HL-60 (cell line): ENCODE measurements at places on chromosomes 7 and 10.

DNA sequence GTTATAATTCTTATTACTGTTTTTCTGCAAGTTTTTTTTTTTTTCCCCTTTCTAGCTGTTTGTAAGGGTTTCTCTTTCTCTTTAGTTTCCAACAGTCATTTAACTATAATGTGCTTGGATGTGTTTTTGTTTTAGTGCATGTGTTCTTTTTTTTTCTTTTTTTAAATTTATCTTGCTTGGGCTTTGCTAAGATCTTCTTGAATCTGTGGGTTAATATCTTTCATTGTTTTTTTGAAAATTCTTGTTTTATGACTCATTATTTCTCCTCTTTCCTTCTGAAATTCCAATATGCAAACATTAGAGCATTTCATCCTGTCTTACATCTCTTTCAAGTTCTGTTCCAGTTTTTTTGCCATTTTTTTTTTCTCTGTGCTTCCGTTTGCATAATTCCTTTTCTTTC is 5.7 kb upstream of the HK1 start:
- no peak for DNase-seq

DNA sequence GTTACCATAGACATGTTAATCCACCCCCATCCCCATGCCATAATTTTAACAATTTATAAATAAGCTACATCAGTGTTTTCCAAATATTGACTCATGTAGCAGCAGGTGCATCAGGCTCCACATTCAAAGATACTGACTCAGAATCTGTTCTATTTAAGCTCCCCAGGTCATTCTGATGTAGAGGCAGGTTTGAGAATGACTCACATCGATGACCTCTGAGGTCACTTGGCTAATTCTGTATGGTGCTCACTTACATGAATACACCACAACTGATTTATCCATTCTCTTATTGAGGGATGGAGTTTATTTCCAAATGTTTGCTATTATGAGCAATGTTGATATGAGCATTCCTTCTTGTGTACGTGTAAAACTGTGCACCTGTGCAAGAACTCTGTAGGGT is 1159.0 kb downstream of the TYW1 start:
- DNase-seq: no peak

DNA sequence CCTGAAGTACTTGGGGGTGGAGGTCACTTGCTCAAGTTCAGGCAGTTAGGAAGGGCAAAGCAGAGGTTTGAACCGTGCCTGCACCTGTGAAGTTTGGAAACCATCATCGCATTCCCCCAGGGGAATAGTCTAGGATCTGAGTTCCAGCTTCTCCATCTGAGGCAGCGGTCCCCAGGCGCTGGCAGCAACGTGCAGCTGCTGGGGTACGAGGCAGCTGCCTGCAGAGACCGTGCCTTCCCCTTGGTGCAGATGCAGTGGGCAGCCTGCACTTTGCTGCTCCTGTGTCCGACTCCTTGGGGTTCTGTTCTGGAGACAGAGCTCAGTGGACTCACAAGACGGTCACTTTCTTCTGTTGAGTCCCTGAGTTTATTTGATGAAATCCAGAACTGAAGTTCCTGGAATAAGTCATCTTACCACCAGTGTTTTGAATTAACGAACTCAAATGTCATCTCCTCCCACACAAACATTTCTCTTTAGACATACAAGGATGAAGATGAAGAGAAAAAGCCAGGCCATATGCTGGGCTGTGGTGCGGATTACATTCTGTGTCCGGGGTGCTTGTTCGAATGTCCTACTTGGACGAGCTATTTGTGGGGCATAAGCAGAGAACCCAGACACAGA is 19.9 kb upstream of the GIMAP8 start:
- no peak for DNase-seq

GRCh38 chr7:5500056-5500776 is 76.6 kb upstream of the TNRC18 start:
- no peak for DNase-seq

GRCh38 chr10:89327803-89328441 is at the start of gene IFIT3:
Gene IFIT3 (plus strand): TSS chr10:89327997. CDS start chr10:89328074, 77 bp downstream.
- DNase-seq: peak; percentile 29

GRCh38 chr7:81285142-81285871 is 366.5 kb upstream of the SEMA3C start:
- DNase-seq: no peak

- DNase-seq: no peak
These were observed 5.5 kb upstream of the LRGUK start for GRCh38 chr7:134121632-134122139.

DNA sequence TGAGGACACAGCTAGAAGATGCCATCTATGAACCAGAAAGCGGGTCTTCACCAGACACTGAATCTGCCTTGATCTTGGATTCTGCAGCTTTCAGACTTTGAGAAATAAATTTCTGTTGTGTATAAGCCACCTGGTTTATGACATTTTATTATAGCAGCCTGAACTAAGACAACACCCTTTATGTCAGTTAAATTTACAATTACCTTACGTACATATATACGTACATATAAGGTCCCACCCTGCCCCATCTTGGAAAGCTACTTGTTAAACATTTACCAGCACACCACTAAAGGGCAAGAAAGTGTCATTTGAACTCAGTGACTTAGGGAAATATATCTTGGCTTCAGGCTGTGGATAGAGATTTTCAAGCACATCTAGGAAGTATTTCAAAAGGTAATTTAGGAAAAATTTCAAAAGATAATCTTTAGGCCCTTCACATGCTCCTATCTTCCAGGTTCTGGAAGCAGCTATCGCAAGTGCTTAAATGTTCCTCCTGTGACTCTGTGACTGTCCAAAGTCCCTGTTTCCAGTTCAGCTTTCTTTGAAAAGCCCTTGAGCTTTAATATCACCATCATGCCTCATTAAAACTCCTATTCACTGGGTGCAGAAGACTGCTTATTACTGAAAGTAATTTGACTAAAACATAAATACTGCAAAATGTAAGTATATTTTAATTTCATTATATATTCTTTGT is 9.6 kb upstream of the SRI start:
- DNase-seq: no peak

DNA sequence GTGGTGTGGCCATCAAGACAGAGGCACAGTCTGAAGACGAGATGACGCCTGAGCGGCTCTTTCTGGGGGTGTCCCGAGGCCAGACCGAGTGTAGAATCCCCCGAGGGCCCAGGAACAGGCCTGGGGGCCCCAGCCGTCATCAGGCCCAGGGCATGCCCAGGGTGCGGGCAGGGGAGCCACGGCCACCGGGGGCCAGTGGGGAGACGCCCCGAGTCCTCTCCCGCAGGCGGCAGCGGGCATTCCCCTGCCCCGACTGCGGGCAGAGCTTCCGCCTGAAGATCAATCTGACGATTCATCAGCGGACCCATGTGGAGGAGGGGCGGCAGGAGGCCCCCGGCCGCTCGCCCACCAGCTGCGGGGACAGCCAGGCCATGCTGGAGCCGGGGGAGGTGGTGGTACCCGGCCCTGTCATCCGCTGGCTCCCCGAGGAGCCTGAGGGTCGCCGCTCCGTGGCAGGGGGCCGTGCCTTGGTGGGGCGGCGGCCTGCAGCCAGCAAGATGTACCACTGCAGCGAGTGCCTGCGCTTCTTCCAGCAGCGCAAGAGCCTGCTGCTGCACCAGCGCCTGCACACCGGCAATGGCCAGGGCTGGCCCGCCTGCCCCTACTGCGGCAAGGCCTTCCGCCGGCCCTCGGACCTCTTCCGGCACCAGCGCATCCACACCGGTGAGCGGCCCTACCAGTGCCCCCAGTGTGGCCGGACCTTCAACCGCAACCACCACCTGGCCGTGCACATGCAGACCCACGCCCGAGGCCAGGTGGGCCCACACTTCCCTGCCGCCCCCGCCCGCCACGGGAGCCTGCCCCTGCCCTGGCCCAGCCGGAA is 19.7 kb downstream of the ZNF783 start:
- DNase-seq: no peak

DNA sequence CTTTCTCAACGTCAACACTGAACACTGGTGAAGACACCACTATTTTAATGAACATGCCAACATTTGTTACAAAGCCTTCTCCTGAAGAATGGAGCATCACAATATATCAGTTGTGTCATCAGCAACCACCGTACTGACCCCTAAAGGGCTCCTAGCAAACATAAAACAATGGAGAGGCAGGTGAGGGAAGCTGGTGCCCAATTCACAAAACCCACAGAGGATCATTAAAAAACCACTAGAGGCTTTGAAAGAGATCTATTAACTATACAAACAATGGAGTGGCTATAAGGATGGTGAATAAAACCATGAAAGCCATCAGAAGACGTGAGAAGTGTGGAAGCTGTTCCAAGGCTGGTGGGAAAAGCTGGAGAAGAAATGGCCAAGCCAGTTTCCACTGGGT is 150.8 kb downstream of the FAM107B start:
- DNase-seq: no peak

DNA sequence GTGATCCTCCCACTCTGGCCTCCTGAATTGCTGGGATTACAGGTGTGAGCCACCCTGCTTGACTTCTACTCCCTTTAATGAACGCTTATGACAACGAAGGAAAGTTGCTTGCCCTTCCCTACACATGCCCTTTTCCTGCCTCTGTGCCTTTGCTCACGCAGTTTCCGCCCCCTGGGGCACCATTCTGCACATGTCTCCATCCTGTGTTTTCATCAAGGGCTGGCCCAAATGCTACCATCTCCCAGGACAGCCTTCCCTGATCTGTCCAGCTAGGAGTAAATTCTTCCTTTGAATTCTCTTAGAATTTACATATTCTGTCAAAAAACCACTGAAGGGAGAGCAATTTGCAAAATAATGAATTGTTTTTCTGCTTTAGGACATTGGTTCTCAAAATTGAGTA is 50.0 kb upstream of the KMT2C start:
- DNase-seq: no peak

DNA sequence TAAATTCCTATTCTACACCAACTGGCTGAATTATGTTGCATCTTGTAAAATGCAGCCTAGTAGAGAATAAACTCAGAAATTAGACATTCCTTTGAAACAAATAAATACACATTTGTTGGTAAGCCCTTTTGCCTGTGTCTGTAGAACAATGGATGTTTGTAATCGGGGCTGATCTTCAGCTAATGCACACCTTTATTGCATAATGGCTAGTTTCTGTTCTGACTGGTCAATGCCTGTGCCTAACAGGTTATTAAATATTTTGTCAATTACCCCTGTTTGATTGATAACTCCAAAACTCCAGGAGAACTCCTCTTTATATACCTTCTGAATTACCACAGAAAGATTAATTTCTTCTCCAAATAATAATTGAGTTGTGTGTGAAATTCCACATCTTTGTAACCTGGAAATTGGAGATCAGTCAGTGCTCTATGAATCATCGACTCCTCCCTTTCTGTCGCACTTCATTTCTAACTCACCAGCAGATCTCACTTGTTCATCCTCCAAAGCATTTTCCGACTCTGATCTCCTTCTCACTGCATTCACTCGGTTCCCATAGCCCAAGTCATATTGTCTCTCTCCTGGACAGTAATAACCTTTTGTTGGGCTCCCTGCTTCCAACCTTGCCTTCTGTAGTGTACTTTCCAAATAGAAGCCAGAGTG is 196.0 kb upstream of the FZD1 start:
- DNase-seq: no peak

DNA sequence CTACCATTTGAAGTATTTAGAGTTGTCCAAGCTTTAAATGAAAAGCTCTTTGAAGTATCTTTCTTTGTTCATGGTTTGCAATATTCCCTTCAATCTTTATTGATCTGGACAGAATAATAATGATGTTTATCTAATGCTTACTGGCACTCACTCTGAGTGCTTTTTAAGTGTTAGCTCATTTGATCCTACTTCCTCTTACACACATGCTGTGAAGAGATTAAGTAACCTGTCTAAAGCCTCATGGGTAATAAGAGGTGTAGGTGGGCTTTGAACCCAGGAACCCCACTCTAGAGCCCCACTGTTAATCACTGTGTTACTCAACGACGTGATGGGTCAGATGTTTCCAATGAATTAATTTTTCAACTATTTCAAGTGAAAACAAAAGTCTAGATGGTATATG is 31.1 kb upstream of the ADD3 start:
- DNase-seq: no peak

DNA sequence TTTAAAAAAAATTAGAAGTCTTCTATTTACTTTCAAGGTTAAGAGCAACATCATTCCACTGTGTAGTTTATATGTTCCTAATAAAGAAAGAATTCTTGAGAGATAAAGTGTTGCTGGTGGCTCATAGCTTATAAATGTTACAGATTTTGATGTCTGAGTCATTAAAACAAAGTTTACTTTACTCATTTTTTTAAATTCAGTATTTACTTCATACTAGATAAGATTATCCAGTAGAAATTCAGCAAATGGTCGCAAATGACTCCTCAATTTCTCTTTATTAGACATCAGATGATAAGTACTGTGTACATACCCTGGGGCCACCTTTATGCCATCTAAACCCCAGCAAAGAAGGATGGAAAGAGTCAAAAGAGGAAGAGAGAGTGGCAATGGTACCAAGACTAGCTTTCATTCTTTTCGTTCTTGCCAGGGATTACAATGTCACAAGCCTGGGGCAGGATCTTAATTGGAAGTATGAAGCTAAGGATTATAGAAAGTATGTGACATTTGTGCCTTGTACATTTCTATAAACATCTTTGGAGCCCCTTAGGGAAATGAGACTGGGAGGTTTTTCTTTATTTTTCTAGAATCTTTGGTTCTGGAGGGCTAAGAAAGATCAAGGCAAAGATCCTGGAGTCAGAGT is 206.1 kb downstream of the CHRM2 start:
- no peak for DNase-seq

GRCh38 chr10:132413226-132414205 is 16.5 kb downstream of the PWWP2B start:
- no peak for DNase-seq

DNA sequence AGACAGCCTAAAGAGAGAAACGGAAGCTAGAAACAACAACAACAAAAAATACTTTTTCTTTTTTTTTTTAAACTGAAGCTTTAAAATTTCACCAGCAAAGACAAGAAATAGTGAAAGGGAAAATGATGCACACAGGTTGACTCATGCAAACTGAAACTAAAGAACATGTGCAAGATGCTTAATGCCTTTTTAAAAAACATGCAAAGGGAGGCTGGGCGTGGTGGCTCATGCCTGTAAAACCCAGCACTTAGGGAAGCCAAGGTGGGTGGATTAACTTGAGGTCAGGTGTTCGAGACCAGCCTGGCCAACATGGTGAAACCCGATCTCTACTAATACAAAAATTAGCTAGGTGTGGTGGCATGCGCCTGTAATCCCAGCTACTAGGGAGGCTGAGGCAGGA is 15.1 kb upstream of the CUBN start:
- DNase-seq: no peak

GRCh38 chr7:30844483-30844874 is 67.2 kb upstream of the AQP1 start:
- no peak for DNase-seq

- DNase-seq: no peak
These were observed 53.3 kb upstream of the ASAH2 start for GRCh38 chr10:50304660-50305059.

GRCh38 chr10:111756217-111757061 is 427.1 kb downstream of the GPAM start:
- DNase-seq: no peak
